Activated naive CD4-positive, alpha-beta T cell (primary cell): ENCODE measurements at places on chromosomes 6 and 20.
A peak's percentile ranks its signal among the peaks of the same experiment; 100 is the strongest.

DNA sequence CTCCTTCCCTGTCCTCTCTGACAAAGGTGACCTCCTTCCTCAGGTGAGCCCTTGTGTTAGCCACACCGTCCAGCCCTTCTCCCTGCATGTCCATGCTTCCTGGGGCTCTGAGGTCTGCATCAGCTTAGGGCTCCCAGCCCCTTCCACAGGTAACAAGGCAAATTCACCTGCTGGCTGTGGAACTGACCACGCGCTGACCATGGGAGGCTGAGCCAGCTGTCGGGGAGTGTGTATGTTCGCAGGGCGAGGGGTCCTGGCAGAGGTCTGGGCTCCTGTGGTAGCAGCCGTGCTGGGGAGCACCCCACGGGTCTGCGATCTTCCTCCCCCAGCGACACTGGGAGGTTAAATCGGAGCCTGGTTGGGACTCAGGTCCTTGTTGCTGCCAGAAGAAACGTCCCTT, 136.7 kb downstream of the PHACTR3 start:
- no peak for DNase-seq

- no peak for DNase-seq
Observed at GRCh38 chr6:139758209-139758611, 383.8 kb upstream of the CITED2 start.

DNA sequence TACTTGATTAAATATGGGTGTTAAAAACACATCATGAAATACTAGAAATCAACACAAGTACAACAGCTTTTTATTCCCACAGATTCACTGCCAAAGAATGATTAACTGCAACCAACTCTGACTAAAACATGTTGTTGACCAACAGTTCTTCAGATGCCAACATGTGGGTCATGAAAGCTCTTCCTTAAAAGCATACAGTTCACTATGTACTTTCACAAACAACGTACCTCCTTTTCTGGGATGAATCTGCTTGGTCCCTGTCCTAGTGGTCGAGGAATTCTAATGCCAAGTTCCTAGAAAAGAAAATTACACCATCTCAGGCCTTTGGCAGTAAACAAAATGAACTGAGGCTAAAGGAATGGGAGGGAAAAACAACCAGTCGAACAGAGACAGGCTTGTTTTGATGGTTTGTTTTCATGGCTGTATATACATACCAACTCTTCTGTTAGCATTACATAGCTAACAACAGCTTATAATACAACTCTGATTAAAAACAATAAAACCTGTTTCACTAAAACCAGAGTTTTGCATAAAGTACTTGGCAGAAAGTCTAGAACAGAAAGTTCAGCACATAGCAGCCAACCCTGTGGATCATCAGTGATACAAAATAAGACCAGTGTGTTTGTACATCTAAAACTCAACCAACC, 92.5 kb downstream of the SESN1 start:
- DNase-seq = no peak

GRCh38 chr6:43796903-43797890, 27.2 kb downstream of the VEGFA start:
- no peak for DNase-seq

DNA sequence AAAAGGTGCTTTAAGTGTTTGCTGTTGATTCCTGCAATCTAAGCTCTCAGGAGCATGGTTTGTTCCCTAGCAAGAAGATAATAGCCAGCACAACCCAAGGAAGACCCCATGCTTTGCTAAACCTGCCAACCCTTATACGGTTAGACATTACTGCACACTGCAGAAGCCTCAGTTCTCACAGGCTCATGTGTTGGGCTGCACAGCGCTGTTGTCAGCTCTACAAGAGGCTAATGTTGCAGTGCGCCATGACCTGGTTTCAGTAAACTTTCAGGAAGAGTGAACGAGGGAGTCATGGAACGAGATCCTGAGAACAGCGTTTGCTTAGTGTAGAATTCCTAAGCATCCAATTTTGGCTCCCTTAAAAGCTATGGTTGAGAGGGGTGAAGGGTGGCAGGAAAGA, 218.5 kb downstream of the ARHGAP18 start:
- no peak for DNase-seq

DNA sequence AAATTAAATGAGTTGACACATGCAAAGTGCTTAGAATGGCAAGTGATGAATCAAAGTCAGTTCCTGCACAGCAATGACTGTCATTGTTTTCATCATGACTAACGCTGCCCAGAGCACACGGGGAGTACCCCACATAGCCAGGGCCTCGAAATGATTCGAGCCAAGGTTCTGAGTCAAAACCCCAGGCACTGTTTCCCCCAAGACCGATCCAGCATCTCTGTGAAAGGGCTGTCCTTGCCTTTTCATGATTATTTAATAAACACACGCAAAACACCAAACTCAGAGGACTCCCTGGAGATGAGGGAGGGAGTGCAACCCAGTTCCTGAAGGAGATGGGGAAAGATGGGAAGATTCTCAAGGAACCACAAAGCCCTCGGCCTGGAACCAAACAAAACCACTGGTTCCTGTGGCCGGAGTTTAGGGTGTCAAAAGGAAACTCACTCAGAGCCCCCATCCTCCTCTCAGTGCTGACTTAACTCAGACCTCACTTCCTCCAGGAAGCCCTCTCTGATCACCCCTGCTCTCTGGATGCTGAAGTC, 3.8 kb downstream of the PREX1 start:
- DNase-seq = no peak

- DNase-seq = no peak
Observed at GRCh38 chr6:142927271-142927580, 17.8 kb downstream of the HIVEP2 start.

DNA sequence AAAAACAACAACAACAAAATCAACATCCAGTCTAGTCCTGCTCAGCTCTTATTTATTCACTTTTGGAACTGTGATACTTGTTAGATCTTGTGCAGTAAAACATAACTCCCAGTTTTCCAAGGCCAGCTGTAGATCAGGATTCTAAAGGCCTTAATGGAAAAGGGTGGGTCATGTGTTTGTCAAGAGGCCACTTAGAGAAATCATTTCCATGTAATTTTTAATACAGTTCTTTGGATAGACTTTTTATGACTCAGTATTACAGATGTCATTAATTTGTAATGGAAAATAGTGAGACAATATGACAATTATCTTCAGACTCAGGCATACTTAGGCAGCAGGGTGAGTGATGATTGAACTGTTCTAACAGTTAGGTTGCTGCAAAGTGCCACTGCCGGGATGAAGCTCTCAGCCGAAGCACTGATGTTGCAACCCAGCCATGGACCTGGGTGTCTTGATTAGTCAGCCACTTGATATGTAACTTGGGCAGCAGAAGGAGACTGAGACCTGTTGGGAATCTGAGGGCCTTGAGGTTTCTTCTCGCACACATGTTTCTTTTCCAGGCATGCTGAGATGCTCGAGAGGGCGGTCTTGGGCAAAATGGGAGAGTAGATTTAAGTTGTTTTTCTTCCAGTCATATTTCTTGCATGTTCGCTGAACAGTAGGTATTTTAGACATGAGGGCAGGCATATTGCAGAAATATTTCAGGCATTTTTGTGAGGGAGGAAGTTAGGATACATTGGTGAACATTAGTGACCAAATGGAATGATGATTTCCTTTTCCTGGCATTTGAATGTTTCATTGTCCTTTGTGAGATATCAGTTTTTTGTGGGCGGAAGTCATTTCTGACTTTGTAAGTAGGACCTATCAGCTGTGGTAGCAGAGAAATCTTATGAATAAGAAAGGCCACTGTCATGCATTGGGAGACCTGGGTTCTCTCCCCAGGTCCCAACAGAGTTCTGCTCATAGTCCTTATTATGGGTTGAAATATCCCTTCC, 52.3 kb downstream of the SLX4IP start:
- no peak for DNase-seq

- DNase-seq = peak; percentile 61
Observed at GRCh38 chr6:157873735-157874344, 50.8 kb downstream of the SNX9 start.

DNA sequence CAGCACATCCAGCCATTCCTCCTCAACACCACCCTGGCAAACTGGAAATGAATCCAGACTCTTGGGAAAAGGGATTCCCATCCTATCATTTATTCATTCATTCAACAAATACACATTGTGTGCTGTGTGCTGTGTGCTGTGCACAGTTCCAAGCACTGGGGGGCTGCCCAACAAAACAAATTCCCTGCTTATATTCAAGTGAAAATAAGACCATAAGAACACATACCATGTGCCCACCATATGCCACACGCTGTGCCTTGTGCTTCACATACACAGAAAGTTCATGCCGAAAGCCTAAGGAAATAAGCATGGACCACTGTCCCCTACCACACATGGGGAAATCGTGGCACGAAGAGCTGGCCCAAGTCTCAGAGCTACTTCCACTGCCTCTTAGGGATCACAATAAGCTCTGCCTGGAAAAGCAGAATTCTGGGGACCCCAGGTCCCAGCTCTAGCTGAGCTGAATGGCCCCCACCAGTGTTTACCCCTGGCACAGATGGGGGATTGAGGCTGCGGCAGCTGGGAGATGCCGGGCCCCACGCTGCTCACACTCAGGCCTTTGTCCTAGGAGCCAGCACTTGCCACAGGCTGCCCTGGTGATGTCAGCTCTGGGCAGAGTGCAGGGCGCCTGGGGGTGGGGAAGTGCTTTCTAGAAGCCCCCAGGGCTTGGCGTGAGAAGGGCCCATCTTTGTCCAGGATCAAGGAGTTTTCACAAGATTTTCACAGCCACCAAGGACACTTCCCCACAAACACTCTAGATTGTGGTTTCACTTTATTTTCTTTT, 99.6 kb downstream of the PREX1 start:
- DNase-seq = no peak

DNA sequence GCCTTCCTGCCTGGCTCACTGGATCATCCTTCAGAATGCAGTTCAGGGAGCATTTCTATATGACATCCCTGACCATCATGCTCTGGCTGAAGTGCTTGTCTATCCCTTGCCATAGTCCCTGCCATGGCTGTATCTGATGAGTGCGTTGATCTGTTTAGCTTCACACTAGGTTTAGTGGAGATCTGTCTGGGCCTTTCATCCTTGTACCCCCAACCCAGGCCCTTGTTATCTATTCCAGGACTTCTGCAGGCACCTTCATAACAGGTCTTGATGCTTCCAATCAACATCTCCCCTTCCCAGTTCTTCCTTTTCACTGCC, 102.4 kb downstream of the QRSL1 start:
- DNase-seq = no peak

- no peak for DNase-seq
Observed at GRCh38 chr6:28515676-28516075, at the start of gene GPX6. Gene GPX6 (minus strand): TSS chr6:28515793. CDS start chr6:28515743, 50 bp downstream.

DNA sequence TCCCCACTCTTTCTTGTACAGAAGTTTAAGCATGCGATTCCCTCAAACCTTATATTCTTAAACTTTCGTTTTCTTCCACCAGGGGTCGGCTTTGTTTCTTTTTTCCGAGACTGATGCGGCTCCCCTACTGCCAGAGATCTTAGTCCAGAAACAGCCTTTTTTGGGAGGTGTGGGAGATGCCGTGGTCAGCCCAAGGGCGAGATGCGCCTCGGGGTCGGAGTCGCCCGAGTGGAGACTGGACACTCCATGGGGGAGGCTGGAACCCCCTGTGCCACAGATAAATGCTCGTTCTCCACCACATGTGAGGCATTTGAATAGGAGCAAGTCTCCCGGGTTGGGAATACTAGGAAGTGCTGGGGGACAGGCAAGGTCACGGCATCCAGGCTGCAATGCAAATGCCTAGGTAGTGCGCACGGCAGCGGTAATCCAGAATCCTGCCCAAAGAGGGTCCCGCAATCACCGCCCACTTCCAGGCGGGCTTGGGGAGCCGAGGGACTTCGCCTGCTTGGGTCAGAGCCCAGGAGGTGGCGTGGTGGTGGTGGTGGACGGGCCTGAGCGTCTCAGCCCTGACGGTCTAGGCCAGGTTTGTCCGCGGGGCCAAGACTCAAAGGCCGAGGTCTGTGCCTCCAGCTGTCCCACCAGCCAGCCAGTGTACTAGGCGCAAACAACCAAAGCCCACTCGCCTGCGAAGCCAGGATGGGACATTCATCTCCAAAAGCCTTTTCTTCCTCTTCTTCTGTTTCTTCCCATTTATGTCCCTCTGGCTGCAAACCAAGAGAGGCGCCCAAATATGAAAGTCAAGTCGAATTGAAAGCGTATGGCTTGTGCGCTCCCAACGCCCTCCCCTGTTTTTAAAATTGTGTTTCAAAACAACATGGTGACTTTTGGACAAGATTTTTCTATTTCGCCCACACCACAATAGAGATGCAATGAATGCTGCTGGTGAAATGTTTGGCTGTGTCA, 39.3 kb upstream of the OSTM1 start:
- no peak for DNase-seq

DNA sequence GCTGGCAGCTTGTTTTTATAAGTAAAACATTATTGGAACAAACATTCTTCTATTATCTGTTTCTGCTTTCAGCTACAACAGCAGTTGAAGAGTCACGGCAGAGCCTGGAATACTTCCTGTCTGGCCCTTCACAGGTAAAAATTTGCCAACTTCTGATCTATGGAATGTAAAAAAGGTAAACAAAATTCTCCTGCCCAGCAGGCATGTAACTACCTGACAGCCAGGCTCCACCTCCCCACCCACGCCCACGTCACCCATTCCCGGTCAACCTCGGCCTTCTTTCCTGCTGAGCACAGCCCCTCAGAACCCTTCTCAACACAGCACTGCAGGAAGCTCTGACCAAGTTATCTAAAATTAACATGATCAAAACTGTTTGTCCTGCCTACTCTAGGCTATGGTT, 166.0 kb downstream of the DLL1 start:
- no peak for DNase-seq

DNA sequence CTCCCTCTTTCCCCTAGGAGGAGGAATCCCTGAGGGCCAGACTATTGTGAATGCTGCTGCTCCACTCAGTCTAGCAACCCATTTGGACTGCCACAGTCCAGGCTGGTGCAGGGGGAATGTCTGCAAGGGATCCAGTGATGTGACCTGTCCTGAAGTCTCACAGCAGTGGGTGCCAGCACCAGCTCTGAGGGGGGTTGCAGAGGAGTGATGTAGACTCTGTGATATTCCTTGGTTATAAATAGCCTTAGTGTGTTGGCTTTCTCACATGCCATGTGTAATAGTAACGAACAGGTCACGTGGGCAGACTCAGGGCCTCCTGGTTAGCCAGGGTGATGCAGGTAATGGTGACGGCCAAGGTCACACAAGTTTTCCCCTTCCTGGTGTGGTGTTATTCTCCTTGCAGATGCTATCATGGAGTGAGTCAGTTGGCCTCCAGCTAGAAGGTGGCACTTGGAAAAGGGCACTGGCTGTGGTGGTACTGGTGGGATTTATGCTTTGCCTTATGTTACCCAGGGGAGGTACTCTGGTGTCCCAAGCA, 404.4 kb downstream of the UTRN start:
- no peak for DNase-seq

- no peak for DNase-seq
Observed at GRCh38 chr6:35148167-35148741, 7.1 kb upstream of the TCP11 start.

- no peak for DNase-seq
Observed at GRCh38 chr6:158142789-158143188, 25.3 kb downstream of the SERAC1 start.

- no peak for DNase-seq
Observed at GRCh38 chr6:4797587-4797986, 21.4 kb downstream of the CDYL start.
